ENCODE measurements at places on chromosomes 2 and 18.

- no peak for DNase-seq
Measured at GRCh38 chr2:38301969-38302702, 74.9 kb downstream of the ATL2 start.

GRCh38 chr2:98374286-98374685 lies 28.0 kb downstream of the CNGA3 start:
- DNase-seq, result no peak

DNA sequence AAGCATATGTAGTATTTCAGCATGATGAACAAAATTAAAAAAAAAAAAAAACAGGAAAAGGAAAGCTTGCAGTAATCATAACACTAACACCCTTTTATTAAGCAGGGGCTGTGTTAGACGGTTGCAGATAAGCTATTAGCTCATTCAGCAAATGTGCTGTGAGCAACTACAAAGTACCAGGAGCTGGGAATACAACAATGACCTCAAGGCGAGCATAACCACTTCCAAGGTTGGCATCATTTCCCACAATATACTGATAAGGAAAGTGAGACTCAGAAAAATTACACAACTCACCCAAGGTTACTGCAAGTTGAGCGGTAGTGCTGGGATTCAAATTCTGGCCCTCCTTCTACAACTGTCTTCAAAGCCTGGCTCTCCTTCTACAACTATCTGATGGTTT lies 38.2 kb upstream of the ACTR3 start:
- no peak for DNase-seq

DNA sequence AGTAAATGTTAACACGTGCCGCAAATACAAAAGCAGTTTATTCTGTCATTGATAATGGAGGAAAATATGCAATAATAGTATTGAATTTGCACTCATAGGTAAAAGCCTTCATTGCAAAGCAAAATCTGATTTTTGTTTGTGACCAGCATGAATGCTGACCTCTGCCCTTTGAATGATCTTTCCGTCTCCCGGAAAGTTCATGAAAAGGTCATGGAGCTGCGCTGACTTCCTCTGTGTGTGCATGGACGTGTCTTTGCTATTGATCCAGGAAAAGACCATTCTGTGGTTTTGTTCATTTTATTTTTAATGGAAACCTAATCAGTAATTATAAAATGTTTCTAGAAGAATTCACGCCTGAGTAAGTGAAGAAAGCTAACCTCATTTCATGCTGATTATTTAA lies 320.0 kb downstream of the MTX2 start:
- no peak for DNase-seq

DNA sequence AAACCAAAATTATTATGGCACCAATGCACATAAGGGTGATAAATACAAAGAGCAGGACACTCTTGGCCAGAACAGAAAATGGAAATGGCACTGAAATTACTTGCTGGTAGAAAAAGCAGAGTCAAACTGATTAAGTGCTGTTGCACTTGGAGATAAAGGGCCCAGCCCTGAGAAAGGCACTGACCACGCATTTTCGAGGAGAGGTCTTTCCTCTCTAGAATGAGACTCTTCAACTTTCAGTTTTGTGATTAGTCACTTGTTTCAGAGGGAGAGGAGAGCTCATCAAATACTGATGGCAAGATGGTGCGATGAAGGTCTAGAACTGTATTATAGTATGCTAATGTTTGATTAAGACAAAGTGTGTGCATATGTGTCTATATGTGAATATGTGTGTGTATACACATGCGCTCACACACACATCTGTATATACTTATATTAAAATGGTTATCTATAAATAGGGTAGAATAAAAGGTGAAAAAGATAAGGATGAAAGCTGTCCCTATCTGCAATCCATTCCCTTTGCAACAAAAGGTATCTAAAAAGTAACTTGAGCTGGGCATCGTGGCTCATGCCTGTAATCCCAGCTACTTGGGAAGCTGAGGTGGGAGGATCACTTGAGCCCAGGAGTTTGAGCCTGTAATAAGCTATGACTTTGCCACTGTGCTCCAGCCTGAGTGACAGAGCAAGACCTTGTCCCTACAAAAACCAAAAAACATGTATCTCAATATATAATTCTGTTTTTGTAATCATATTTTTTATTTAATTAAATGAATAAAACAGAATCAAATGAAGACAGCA lies 48.8 kb upstream of the ZDBF2 start:
- DNase-seq, result peak; percentile 46

DNA sequence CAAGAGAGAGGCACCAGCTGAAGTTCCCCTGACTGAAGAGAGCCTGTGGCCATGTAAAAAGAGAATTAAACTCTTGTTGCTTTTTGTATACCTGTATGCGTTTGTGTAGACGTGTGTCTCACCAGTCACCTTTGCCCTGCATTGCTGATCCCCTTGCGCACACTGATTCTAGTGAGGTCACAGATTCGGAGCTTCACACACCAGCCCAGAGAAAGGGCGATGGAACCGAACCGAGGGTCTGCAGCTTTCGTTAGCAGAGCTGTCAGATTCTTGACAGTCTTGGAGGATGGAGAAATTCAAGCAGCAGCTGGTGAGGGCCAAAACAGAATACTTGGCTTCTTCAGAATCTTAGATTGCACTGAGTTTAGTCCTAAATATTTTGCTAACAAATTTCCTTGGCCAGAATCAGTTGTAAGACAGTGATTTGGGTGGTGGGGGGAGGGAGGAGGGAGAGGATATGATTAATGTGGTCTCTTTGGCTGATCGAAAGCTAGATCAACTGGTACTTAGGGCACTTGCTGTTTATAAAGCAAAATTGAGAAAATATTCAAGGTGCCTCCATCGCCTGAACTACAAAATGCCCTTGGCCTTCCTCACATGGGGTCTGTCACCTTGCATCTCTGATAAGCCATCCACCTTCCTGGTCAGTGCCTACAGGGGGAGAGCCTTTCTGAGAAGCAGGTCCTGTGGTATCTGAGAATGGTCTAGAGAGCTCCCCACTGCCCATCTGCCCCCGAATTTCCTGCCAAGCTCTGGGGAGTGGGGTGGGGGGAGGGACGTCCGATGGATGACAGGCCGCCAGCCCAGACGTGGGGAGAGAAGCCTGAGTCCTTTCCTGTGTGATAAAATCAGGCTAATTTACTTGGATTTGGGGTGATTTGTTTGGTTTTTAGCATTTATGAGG lies 123.5 kb downstream of the CABLES1 start:
- no peak for DNase-seq

DNA sequence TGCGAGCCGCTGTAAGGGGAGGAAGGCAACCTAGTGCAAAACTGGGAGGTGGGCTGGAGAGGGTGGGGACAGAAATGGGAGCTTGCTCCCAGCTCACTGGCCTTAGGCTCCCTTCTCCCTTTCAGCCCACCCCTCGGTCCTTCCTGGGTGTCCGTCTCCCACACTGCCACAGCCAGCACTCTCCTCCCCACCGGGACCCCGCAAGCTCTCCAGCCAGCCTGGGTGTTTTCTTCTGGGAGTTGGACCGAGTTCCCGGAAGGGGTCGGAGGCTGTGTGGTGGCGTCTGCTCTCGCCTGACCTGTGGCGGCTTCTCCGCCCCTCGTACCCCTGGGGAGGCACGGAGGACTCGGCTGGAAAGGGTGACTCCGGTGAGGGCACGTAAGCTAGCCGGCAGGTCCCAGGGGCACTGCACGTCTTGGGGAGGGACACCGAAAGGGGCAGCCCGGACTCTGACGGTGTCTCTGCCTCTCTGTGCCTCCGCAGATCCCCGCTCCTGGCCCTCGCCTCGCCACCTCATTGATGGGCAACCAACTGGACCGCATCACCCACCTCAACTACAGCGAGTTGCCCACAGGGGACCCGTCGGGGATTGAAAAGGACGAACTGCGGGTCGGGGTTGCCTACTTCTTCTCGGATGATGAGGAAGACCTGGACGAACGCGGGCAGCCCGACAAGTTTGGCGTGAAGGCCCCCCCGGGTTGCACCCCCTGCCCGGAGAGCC lies 1.1 kb downstream of the LRATD1 start:
- no peak for DNase-seq
